ENCODE measurements at places on chromosomes 7 and 10.

GRCh38 chr7:3697472-3697871 is 396.4 kb downstream of the SDK1 start:
- no peak for DNase-seq

- no peak for DNase-seq
Measured at GRCh38 chr7:74272305-74273038, 16.7 kb upstream of the CLIP2 start.

- no peak for DNase-seq
Measured at GRCh38 chr7:45509222-45509621, 64.9 kb upstream of the ADCY1 start.

DNA sequence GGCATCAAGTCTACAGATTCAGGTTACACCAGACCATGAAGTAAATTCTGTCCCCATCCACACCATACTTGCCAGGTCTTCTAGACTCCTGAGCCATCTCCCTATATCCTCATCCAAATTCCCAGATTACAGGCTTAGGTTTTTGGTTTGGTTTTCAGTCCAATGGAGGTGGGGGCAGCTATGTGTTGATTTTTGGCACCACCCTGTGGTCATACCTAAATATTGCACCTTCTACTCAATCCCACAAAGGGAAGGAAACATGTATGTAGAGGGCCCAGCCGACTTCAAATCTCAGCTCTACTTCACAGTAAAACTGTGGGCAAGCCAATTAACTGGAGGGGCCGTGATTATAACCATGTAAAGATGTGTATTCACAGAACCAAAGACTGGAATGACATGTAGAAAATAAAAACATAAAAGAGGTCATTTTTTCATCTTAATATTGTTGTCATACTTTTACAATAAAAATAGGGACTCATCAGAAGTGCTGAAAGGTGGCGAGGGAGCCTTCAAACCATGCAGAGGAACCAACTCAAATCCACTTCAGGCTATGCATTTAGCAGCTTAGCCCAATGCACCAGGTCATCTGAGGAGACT is 19.8 kb downstream of the ERCC6 start:
- no peak for DNase-seq

DNA sequence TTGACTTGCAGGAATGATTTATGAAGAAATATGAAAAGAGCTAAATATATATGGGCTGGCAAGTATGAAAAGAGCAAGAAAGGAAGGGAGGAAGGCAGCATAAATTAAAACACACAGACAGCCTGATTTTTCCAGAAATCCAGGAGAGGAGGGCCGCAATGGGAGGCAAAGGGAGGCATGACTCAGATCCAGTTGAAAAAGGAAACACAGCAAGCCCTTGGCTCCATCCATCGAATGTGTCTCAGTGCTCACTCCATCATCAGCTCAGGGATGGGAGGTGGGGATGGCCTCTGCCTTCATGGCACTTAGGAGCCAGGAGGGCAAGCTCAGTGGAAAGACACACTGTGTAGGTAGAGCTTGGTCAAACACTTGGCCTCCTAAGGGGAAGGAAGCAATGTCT is 75.7 kb upstream of the PDZD8 start:
- DNase-seq: no peak

- no peak for DNase-seq
Measured at GRCh38 chr10:72276013-72276387, 2.3 kb downstream of the DDIT4 start.

DNA sequence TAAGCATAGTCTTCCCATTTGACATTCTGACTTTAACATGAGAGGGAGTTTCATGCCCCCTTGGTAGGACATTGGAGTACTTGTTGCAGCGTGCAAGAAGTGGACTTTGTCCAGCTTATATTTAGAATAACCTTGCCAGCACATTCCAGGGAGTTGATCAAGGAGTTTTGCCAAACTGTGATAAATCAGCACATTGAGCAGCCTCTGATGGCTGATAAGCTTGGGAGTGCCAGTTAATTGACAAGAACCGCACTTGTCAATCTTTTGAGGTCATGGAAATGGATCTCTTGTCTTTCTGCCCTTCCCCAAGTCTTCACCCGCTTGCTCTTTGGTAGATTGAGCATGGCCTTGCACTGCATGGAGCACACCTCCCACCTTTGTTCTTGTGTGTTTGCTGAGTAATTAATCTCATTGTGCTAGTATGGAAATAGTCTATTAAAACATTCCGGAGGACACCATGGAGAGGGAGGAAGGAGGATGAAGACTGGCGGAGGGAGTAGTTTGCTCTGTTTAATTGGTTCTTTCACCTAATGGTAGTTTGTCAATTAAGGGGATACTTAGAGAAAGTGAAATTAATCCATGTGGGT is 668.5 kb upstream of the GALNT17 start:
- no peak for DNase-seq

DNA sequence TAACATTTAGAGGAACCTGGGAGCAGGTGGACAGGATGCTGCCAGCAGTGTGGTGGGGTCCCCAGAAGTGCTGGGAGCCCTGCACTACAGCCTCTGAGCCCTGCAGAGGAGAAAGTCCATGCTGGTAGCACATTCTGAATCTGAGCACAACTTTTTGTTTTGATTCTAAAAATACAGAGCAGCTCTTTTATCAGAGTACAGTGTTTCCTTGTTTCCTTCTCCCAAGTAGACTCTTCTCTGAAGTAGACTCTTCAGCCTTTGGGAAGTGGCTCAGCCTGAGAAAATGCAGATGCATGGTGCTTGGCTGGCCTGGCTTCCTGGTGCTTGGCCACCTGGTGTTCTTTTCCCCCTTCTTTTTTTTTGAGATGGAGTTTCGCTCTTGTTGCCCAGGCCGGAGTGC is 9.1 kb downstream of the ADCY1 start:
- DNase-seq: no peak

DNA sequence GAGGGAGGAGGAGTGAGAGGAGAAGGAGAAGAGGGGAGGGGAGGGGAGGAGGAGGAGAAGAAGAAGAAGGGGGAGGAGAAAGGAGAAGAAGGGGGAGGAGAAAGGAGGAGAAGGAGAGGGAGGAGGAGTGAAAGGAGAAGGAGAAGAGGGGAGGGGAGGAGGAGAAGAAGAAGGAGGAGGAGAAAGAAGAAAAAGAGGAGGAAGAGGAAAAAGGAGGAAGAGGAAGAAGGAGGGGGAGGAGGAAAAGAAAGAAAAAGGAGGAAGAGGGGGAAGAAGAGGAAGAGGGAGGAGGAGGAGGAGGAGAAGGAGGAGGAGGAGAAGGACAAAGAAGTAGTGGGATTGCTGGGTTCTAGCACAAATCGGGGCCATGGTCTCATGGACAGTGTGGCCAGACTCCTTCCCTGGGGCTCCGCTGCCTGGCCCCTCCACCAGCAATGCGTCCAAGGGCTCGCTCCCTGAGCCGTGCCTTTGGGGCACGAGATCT is 4.2 kb upstream of the MAFK start:
- DNase-seq: no peak

DNA sequence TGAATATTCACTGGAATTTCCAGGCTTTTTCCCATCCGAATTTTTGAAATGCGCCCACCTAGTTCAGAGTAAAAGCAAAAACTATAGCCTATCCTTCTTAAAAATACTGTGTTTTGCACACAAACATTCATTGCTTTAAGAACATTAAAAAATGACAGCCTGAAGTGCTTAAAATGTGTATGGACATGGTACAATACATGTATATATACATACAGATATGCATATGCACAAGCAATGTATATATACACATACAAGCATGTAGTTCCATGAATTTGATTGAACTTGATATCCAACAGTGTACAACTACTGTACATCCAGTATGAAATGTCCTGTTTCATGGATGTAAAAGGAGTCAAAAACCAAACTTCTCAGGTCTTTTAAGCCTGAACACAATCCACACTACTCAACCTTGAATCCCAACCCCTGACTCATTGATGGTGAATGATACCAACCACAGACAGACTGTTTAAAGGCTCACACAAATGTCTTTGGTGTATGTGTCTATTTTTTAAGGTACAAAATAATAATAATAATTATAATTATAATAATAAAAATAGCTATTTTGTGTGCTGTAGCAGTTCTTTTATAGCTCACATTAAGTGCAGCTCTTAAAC is 14.8 kb downstream of the INHBA start:
- no peak for DNase-seq

DNA sequence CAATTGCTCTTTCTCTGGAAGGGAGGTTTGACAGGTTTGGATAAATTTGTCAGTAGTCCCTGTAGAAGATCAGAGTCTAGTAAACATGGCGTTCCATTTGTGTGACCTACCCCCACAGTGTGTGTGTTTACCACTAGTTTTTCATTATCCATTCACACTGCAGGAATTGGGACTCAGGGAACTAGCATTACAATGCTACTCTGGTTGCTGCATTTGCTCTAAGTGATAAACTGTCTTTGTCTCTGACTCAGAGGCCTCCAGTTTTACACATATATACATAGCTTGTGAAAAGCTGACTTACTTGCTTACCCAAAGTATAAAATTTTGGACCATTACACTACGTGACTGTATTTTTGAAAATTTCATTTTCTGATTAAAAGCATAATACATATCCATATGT is 1604.0 kb downstream of the REEP3 start:
- no peak for DNase-seq

- DNase-seq: no peak
Measured at GRCh38 chr10:103478671-103479070, 369 bp downstream of the CALHM3 start.

GRCh38 chr7:4965295-4966022 is 6.5 kb upstream of the MMD2 start:
- DNase-seq: no peak

DNA sequence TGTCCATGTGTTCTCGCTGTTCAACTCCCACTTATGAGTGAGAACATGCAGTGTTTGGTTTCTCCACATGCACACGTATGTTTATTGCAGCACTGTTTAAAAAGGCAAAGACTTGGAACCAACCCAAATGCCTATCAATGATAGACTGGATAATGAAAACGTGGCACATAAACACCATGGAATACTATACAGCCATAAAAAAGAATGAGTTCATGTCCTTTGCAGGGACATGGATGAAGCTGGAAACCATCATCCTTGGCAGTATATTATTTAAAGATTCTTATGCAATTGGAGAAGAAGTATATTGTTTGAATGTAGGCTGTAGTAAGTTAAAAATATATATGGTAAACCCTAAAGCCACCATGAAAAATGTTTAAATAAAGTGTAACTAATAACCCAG is 7.2 kb upstream of the CACNB2 start:
- DNase-seq: no peak

DNA sequence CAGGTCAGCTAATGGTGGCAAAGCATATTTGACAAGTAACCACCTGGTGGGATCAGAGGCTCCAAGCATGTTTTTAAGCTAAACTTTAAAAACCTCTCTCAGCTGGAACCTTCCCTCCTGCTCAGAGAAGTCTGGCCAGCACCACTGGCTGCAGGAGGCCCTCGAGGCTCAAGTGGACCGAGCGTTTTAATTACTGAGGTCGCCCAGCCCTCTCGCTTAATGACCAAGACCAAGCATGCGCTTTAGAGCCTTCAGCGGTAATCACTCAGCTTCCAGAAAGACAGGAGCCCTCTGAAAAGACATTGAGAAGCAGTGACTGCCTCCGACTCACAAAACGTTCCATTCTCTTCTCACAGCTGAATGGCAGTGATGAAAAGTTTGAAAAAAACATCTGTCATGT is 383.4 kb upstream of the ADARB2 start:
- no peak for DNase-seq

DNA sequence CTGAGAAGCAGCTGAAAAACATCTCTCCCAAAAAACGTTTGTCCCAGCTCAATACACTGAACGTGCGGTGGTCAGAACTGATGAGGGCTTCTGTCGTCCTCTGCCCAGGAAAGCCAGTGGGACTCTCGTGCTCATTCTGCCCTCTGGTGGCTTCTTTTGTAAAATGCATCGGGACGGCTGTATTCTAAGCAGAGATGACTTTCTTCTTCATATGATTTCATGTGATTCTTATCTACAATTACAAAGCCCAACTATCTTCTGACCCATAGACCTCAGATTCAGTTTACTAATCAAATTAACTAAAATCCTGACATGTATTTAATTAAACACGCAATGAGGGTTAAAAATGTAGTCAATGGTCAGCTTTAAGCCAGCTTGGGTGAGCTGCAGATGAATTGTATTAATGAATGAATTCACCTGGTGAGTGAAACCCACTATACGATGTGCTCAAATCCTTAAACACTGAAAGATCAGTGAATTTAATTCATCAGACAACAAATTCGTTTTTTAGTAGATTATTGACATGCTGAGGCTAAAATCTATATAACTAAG is 117.6 kb upstream of the FAM204A start:
- peak; percentile 12 for DNase-seq

DNA sequence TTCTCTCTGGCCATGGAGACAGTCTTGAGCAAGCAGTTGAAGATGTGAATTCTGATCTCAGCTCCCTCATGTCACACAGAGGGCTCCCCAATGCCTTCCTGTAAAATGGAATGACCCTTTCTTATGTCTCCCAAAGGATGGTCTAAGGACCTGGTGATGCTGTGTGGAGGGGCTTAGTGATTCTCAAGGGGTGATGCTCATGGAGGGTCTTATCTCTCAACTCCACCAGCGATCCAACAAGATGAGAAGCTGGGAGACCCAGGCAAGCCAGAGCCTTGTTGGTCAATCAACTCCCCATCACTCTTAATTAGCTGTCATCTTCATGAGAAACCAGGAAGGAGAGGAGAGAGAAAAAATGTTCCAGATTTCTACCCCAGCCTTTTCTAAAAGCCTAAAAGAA is 78.0 kb upstream of the SORCS3 start:
- DNase-seq: no peak

DNA sequence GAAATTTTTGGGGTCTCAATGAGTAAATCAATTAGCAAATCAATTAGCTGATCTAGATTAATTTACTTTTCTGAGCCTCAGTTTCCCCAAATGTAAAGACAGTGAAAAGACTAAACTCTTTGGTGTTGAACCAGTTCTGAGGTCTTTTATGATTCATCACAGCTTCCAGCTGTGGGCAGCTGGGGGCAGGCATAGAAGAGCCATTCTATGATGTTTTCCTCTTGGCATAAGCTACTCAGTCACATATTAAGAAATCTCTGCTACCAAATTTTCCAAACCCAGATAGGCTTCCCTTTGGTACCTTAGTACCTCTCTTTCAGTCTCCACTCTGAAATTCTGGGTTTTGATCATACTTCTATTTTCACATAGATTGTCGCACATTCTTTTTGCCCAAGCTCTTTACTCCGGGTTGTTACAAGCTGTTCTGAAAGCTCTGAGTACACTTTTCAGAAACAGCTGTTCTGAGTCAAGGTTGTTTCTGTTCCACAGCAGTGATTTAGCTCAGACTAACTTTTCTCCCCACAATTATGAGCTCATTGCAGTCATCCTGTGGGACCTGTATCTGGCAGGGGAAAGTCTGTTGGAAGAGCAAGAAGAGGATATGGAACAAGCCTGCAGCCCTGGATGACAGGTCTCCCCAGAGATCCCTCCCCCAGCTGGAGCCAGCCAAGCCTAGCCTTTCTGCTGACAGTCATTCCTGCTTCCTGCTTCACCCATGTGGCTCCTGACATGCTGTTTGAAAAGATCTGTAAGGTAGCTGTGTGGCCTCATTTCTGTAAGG is 599.6 kb upstream of the GHITM start:
- no peak for DNase-seq

- DNase-seq: no peak
Measured at GRCh38 chr7:47535035-47535703, 46.7 kb downstream of the TNS3 start.

GRCh38 chr7:21617916-21618390 is 75.1 kb downstream of the DNAH11 start:
- no peak for DNase-seq
